ENCODE measurements at places on chromosomes 3 and 15. TPM values are rescaled to one million over a fixed set of nuclear protein-coding genes. Genes with fewer than 3 reads are reported as not detected.
A peak's percentile ranks its signal among the peaks of the same experiment; 100 is the strongest.

GRCh38 chr15:81113861-81114291 lies 20.2 kb upstream of the CFAP161 start:
- H3K36me3 ChIP-seq: no peaks in the 10 kb centered on the region
- peaks cover 30% of the 10 kb centered on the region for H3K27me3 ChIP-seq
- H3K4me3 ChIP-seq: no peak overlapping the region
- H3K27ac ChIP-seq: no peak overlapping the region
- no peak for DNase-seq
- peaks cover 4% of the 10 kb centered on the region for H3K4me1 ChIP-seq

GRCh38 chr15:58139989-58140522 lies 1.9 kb downstream of the AQP9 start:
- peaks cover 41% of the 10 kb centered on the region for H3K27me3 ChIP-seq
- H3K4me1 ChIP-seq: no peaks in the 10 kb centered on the region
- no peak for DNase-seq
- H3K36me3 ChIP-seq: no peaks in the 10 kb centered on the region
- no peak overlapping the region for H3K4me3 ChIP-seq

DNA sequence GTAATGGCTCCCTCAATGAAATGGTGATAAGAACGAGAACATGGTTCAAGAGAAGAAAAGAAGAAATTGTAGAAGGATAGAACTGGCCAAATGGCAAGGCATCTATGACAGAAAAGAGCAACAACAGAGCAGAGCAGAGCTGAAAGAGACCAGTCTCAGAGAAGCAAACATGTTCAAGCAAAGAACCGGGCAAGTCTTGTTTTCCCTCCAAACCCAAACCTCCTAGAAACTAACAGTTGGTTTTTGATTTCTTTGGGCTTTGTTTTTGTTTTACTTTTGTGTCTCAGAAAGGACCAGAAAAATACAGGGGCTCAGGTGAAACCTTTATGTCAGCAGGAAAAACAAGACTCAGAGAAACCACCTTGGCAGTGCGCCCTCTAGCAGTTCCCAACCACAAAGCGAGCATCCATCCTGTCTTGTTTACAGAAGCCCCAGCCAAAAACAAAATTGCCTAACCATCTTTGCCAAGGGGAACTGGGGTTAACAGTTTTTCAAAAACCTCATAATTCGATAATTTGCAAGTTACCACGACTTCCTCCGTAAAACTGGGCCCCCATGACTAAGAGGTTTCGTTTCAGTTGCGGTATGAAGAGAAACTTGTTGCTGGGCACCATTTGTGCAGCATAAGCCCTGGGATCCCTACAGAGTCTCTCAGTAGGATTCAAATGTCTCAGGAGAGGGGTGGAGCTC lies 159.2 kb upstream of the SLC24A5 start:
- DNase-seq: no peak
- H3K27ac ChIP-seq: no peak overlapping the region
- H3K4me3 ChIP-seq: no peak overlapping the region

Gene PLSCR1
- 36.0 TPM for polyA plus RNA-seq

DNA sequence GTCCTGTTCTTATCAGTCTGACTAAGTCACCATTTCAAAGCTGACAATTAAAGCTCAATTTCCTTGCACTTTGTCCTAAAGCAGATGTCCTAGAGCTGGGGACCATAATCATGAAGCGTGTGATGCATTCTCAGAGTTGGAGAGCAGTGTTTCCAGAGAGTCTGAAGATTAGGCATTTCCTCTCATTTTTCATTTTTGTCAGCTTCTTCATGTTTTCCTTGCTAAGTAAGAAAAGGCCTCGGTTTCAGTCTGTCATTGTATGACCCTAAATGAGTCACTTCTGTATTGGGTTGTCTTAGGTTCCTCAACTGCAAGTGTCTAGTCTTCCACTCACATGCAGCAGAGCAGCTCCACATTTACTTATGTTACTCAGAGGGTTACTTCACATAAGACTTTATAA lies 257.2 kb upstream of the TPRG1 start:
- H3K4me3 ChIP-seq: no peak overlapping the region
- H3K27ac ChIP-seq: no peak overlapping the region
- H3K27me3 ChIP-seq: no peaks in the 10 kb centered on the region
- H3K36me3 ChIP-seq: no peaks in the 10 kb centered on the region
- no peak for DNase-seq
- peaks cover 21% of the 10 kb centered on the region for H3K4me1 ChIP-seq

- DNase-seq: no peak
- H3K4me1 ChIP-seq: peaks cover 15% of the 10 kb centered on the region
- no peak overlapping the region for H3K27ac ChIP-seq
- H3K4me3 ChIP-seq: no peak overlapping the region
Observed at GRCh38 chr3:177591379-177591778, 394.1 kb upstream of the TBL1XR1 start.

DNA sequence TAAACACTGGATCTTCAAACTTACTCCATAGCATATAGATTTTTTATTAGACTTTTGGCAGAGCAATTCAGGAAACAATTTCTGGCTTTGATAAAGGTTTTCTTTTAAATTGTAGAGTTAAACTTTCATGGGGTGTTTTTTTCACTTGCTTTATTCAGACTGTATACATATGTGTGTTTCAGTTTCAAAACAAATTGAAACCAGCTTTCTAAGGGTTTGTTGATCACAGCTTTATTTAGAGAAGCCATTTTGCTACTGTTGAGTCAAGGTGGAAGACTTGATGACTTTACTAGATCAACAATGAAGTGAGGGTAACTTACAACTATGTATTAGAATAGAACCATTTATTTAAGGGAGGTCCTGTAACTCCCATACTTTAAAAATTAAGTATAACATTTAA lies 6.2 kb downstream of the UBE2E1 start:
- peak overlapping the region; percentile 20 for H3K27ac ChIP-seq
- H3K27me3 ChIP-seq: no peaks in the 10 kb centered on the region
- peaks cover 64% of the 10 kb centered on the region for H3K4me1 ChIP-seq
- peaks cover 5% of the 10 kb centered on the region for H3K36me3 ChIP-seq

GRCh38 chr3:37456270-37456708 lies 281.9 kb upstream of the LRRFIP2 start:
- H3K36me3 ChIP-seq: no peaks in the 10 kb centered on the region
- H3K4me3 ChIP-seq: no peak overlapping the region
- peaks cover 11% of the 10 kb centered on the region for H3K4me1 ChIP-seq

Gene CHDH
- polyA plus RNA-seq: 0.03 TPM

DNA sequence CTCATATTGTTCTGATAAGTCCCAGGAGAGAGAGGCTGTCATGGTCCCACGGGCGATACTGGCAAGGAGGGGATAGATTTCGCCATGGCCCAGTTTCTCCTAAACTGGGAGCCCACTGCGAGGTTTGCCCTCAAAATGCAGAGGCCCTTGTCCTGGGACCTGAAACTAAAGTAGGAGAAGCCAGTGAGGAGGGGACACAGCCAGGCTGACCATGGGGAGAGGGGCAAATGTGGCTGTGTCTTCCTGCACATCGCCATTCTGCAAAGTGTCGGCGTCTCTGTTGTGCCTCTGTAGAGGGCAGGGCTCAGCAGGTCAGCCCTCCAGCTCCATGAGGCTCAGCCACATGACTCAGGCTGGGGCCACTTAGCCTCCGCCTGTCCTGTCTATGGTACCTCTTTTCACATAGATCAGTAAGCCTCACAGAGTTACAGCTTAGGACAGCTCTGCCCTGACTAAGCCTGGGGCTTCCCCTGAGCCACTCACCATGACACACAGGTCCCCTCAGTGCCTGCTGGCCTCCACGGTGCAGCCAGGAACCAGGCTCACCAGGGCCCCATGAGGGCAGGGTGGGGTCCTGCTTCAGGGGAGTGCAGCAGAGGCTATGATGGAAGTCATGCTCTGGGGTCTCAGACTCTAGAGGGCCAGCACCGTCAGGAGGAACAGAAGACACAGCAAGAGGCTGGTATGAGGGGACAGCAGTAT lies 28.6 kb upstream of the PLXNA1 start:
- H3K36me3 ChIP-seq: no peaks in the 10 kb centered on the region
- no peaks in the 10 kb centered on the region for H3K4me1 ChIP-seq
- H3K27ac ChIP-seq: peak overlapping the region; percentile 92
- H3K27me3 ChIP-seq: no peaks in the 10 kb centered on the region

Gene EPHA3
- polyA plus RNA-seq: not detected

GRCh38 chr3:4680871-4681300 lies 187.7 kb downstream of the ITPR1 start:
- no peak overlapping the region for H3K4me3 ChIP-seq
- H3K27me3 ChIP-seq: no peaks in the 10 kb centered on the region
- H3K4me1 ChIP-seq: no peaks in the 10 kb centered on the region
- peak overlapping the region; percentile 16 for H3K27ac ChIP-seq
- no peak for DNase-seq
- peaks cover 58% of the 10 kb centered on the region for H3K36me3 ChIP-seq

GRCh38 chr3:107064405-107065060 lies 312.7 kb upstream of the CCDC54 start:
- H3K4me3 ChIP-seq: no peak overlapping the region
- H3K4me1 ChIP-seq: peaks cover 3% of the 10 kb centered on the region
- peaks cover 9% of the 10 kb centered on the region for H3K27me3 ChIP-seq
- DNase-seq: peak; percentile 51
- no peak overlapping the region for H3K27ac ChIP-seq
- no peaks in the 10 kb centered on the region for H3K36me3 ChIP-seq

DNA sequence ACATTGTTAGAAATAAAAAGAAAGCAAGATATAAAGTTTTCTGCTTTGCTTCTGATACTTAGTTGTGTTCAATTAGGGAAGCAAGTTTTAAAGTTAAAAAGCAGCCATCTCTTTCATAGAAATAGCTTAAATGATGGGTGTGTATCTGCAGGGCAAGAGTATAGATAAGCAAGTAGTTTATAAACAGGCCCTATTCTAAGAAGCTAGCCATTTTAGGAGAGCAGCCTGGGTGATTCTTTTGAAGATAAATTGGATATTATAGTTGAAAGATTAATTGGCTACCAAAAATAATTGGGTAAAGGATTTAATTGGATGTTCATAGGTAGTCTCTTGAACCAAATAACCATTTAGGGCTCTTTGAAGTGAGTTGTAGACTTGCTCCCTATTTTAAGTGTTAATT lies 5.6 kb downstream of the EIF3J start:
- H3K36me3 ChIP-seq: peaks cover 3% of the 10 kb centered on the region
- peaks cover 21% of the 10 kb centered on the region for H3K4me1 ChIP-seq
- no peak overlapping the region for H3K4me3 ChIP-seq
- H3K27ac ChIP-seq: no peak overlapping the region
- H3K27me3 ChIP-seq: no peaks in the 10 kb centered on the region
- no peak for DNase-seq

GRCh38 chr3:140203510-140203909 lies 268.5 kb downstream of the CLSTN2 start:
- no peak overlapping the region for H3K27ac ChIP-seq
- H3K4me1 ChIP-seq: no peaks in the 10 kb centered on the region
- H3K27me3 ChIP-seq: no peaks in the 10 kb centered on the region
- H3K4me3 ChIP-seq: no peak overlapping the region
- no peaks in the 10 kb centered on the region for H3K36me3 ChIP-seq
- no peak for DNase-seq

- H3K4me3 ChIP-seq: no peak overlapping the region
- no peak for DNase-seq
- H3K36me3 ChIP-seq: no peaks in the 10 kb centered on the region
- H3K27ac ChIP-seq: no peak overlapping the region
Observed at GRCh38 chr3:197501496-197501878, 54.3 kb downstream of the BDH1 start.

DNA sequence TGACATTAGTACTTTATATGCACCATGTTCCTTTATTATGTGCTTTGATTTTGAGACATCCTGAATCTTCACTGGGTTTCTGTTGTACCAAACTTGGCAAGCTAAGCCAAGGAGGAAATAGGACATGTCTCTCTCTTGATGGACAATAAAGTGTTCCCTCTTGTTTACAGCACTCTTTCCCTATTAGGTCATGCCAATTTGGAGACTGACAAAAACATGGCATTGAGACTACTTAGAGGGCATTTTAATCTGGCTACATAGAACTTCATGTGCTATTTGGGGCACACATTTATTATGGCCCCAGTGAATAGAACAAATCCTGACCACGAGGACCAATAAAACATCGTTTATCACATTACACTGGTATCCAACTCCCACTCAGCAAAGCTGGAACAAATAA lies 85.3 kb upstream of the TNFSF10 start:
- H3K27me3 ChIP-seq: no peaks in the 10 kb centered on the region
- H3K27ac ChIP-seq: no peak overlapping the region
- H3K36me3 ChIP-seq: no peaks in the 10 kb centered on the region
- no peak for DNase-seq
- no peaks in the 10 kb centered on the region for H3K4me1 ChIP-seq
- H3K4me3 ChIP-seq: no peak overlapping the region

DNA sequence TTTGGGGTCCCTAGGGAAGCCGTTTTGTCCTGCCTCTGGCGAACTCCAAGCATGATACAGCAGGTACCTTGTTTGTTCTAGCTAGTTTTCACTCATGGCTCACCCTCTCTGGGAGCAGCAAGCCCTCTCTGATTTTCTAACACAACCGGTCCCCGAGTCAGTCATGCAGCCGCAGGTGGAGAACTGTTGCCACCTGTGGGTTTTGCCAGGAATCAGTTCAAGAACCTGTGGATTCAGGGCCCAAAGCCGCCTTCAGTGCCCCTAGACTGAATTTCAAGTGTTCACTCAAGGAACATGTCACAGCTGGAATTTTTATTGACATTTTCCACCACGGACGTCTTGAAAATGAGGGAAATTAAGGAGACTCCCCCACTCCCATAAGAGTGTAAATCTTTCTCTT lies 13.3 kb upstream of the LRRK1 start:
- H3K4me3 ChIP-seq: no peak overlapping the region
- DNase-seq: no peak
- peaks cover 7% of the 10 kb centered on the region for H3K4me1 ChIP-seq
- no peaks in the 10 kb centered on the region for H3K36me3 ChIP-seq
- H3K27me3 ChIP-seq: no peaks in the 10 kb centered on the region

Gene RPL29
- 1,395 TPM for polyA plus RNA-seq

- H3K4me1 ChIP-seq: no peaks in the 10 kb centered on the region
- no peak for DNase-seq
- no peak overlapping the region for H3K27ac ChIP-seq
- H3K27me3 ChIP-seq: no peaks in the 10 kb centered on the region
Observed at GRCh38 chr15:51328926-51329325, 9.5 kb downstream of the CYP19A1 start.

Gene DNASE1L3
- 9.1 TPM for polyA plus RNA-seq

All from naive B cell (primary cell).